T-cell (primary cell): ENCODE measurements at places on chromosomes 16 and 17.

GRCh38 chr16:78252757-78253156, 153.3 kb downstream of the WWOX start:
- peaks cover 2% of the 10 kb centered on the region for H3K36me3 ChIP-seq
- H3K4me1 ChIP-seq, result no peaks in the 10 kb centered on the region
- H3K27ac ChIP-seq, result no peak overlapping the region
- no peaks in the 10 kb centered on the region for H3K27me3 ChIP-seq

- H3K4me3 ChIP-seq, result peak overlapping the region; percentile 78
- no peak overlapping the region for H3K27ac ChIP-seq
- peaks cover 58% of the 10 kb centered on the region for H3K4me1 ChIP-seq
- no peak for DNase-seq
- H3K27me3 ChIP-seq, result no peaks in the 10 kb centered on the region
These were observed 817 bp downstream of the NDUFAF8 start for GRCh38 chr17:81239714-81240555.

DNA sequence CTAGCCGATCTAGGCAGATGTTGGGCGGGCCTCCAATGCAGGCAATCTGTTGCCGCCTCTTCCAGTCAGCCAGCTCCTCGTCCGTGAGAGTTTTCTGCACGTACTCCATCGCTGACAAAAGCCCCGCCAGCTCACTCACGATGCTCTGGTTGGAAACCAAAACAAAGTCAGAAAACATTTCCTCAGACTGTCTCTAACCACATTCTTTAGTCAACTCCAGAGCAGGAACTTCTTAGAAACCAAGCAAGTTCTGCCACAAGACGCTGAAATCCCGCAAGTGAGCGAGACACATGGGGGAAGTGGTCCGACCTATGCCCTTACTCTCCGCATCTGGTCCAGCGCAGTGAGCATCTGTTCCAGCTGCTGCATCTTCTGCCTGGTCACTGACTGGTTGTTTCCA, 49.1 kb downstream of the STAT5A start:
- H3K36me3 ChIP-seq, result peaks cover 16% of the 10 kb centered on the region
- DNase-seq, result peak; percentile 78
- peaks cover 15% of the 10 kb centered on the region for H3K4me1 ChIP-seq

DNA sequence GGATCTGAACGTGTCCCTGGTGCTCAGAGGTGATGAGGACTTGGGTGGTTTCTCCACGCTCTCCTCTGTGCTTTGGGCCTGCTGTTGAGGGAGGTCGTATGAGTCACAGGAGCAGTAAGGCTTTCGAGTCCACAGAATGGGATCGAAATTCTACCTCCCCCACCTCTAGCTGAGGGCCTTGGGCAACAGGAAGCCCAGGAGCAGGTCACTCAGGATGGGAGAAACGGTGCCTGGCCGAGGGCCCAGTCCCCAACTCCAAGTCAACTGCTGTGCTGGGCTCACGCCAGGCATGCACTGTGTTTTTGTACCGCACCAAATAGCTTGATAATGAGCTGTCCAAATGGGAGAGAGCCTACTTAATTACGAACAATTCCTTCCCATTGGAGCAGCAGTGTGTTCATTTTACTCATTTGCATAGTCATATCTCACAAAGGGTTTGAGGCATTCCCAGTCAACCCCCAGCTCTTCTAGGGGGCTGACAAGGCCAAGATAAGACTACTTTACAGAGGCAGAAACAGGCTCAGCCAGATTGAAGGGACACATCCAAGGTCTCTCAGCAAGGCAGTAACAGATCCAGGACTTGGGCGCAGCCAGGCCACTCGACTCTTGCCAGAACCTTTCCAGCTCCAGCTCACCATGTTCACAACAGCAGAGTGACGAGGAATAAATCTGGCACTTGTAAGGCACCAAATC, 53.6 kb downstream of the WNT3 start:
- no peak overlapping the region for H3K27ac ChIP-seq
- no peaks in the 10 kb centered on the region for H3K36me3 ChIP-seq
- H3K4me3 ChIP-seq, result no peak overlapping the region
- no peak for DNase-seq
- peaks cover 7% of the 10 kb centered on the region for H3K4me1 ChIP-seq
- H3K27me3 ChIP-seq, result no peaks in the 10 kb centered on the region

GRCh38 chr17:57926723-57927047, 28.5 kb downstream of the CUEDC1 start:
- H3K36me3 ChIP-seq, result no peaks in the 10 kb centered on the region
- DNase-seq, result no peak

- peaks cover 18% of the 10 kb centered on the region for H3K36me3 ChIP-seq
- no peak overlapping the region for H3K27ac ChIP-seq
- H3K4me1 ChIP-seq, result no peaks in the 10 kb centered on the region
- no peak overlapping the region for H3K4me3 ChIP-seq
- DNase-seq, result no peak
- H3K27me3 ChIP-seq, result no peaks in the 10 kb centered on the region
These were observed 167.9 kb upstream of the NOL11 start for GRCh38 chr17:67549820-67550219.

GRCh38 chr16:70695331-70696070, 9.6 kb upstream of the MTSS2 start:
- H3K4me1 ChIP-seq, result peaks cover 41% of the 10 kb centered on the region
- no peaks in the 10 kb centered on the region for H3K27me3 ChIP-seq
- peaks cover 10% of the 10 kb centered on the region for H3K36me3 ChIP-seq

GRCh38 chr16:76487411-76488064, 210.3 kb downstream of the CNTNAP4 start:
- no peak overlapping the region for H3K4me3 ChIP-seq
- no peak for DNase-seq
- H3K27ac ChIP-seq, result no peak overlapping the region
- H3K4me1 ChIP-seq, result no peaks in the 10 kb centered on the region
- H3K27me3 ChIP-seq, result no peaks in the 10 kb centered on the region
